ENCODE measurements at places on chromosomes 7 and 10.

- DNase-seq, result no peak
Measured at GRCh38 chr7:81333536-81333935, 414.7 kb upstream of the SEMA3C start.

DNA sequence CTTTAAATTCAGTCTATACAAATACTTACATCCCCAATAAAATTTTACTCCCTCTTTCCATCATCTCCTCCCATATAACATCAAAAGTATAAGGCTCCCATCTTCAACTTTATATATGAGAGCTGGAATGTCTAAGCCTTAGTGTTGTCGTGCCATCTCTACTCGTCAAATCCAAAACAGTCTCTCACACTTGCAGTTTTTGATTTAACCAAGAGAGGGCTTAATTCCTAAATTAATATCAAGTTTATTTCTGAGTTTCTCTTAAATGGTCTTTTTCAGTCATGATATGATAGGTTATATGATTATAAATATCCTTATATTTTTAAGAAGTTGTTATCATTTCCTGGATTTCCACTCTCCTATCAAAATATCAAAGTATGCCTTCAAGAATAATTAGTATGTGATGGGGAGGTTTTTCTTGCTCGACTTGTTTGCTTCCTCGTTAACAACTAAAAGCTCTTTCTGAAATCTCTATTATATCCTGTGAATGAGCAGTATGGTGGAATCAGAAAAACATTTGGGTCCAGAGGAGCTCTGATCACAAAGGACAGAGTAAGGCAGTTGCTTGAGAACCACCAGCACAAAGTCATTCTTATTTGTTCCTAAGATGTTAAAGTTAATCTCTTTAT, 12.5 kb upstream of the LIPK start:
- DNase-seq, result no peak

- DNase-seq, result no peak
Measured at GRCh38 chr10:53111529-53111928, 338.9 kb upstream of the MBL2 start.

GRCh38 chr7:50285269-50285668, 19.2 kb upstream of the IKZF1 start:
- no peak for DNase-seq

GRCh38 chr7:44216019-44216418, 15.2 kb downstream of the YKT6 start:
- no peak for DNase-seq

- no peak for DNase-seq
Measured at GRCh38 chr10:63539377-63539776, 18.2 kb downstream of the REEP3 start.

DNA sequence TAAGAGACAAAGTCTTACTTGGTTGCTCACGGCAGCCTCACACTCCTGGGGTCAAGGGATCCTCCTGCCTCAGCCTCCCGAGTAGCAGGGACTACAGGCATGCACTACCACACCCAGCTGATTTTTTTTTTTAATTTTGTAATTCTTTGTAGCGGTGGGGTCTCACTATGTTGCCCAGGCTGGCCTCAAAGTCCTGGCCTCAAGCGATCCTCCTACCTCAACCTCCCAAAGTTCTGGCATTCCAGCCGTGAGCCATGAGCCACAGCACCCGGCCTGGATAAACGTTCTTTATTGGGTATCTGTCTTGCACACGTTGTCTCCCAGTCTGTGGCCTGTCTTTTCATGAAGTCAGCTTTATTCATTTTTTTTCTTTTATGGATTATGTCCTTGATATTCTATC, 636.1 kb upstream of the FOXK1 start:
- DNase-seq, result no peak

DNA sequence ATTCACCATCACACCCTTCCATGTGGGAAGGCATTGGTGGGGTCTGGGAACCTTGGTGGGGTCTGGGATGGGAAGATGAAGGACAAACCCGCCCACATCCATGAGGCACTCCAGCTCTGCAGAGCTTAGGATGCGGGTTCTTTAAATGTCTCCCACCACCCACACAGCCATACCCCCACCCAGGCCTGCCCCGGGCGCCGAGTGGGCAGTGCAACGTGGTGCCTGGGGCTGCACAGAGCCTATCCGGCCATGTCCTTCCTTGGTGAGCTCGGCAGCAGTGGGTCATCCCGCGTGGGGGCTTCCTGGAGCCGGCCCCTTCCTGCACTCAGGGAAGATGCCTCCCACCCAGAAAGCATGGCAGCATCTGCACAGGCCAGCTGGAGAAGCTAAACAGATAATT, 163.5 kb upstream of the TCERG1L start:
- DNase-seq, result no peak

DNA sequence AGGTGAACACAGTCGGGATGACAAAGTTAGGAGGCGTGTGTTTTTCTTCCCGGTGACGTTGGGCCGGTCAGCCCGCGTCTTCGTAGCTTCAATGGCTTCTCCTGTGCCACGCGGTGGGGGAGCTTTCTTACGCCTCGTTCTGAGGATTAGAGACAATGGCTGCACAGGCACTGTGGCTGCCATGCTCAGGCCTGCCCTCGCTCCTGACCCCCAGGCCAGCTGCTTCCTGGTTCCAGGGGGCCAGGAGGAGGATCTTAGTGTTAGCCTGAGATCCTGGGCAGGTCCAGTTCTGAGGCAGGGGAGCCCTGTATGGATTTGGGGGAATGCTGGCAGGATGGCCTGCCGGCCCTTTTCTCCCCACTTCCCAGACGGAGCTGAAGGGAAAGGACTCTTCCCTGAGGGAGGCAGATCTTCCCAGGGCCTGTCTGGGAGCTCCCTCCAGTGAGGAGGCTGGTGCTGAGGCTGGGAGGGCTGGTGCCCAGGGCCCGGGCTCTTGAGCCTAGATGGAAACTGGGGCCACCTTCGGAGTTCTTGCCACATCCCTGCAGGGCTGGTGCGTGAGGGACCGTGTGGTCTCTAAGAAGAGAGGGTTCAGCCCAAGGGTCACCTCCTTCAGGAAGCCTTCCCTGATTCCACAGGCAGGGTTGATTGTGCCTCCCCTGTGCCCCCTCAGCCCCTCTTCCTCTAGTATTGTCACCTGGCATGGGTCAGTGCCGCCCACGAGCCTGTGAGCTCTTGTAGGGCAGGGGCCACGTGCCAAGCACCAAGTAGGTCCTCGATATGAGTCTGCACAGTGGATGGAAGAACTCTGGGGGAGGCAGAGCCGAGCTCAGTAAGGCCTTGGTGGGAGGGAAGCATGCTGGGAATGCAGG, 101.4 kb downstream of the GRK5 start:
- DNase-seq, result no peak

DNA sequence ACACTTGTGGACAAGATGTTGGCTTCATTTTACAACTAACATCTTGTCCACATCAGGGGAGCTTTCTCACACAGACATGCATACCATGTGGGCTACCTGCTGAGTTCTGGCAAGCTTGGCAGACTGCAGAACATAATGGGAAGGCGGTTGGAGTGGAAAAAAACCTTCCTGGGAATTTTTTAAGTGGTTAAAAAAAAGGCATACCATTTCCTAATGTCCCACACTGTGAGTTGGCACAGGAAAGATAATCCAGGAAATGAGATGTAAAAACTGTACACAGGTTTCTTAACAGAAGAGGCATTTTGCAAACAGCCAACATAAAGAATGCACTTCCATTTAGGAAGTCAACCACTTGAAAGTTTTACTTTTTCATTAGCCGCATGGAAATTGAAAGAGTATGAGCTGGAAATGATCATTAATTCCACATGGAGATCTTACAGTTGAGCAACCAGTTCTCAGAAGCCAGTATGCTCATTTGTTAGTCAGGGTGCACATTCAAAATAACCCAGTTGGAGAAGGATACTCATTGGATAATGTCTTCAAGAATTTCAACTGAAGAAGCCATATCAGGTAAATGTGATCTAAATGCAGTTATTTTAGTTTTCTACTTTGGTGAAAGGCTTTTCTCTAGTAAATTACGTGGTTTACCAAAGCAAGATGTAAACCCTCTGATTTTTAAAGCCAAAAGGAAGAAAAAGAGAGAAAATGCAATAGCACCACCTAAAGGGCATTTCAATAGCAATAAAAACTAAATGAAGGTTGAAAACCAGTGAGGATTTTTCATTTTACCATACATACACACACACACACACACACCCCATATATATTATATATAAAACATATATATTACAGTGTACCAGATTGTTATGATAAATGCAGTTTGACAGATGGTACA, 194.0 kb downstream of the TAX1BP1 start:
- DNase-seq, result no peak

GRCh38 chr10:81479316-81479715, 395.7 kb upstream of the NRG3 start:
- DNase-seq, result no peak

- no peak for DNase-seq
Measured at GRCh38 chr10:125130916-125131315, 29.4 kb downstream of the CTBP2 start.

DNA sequence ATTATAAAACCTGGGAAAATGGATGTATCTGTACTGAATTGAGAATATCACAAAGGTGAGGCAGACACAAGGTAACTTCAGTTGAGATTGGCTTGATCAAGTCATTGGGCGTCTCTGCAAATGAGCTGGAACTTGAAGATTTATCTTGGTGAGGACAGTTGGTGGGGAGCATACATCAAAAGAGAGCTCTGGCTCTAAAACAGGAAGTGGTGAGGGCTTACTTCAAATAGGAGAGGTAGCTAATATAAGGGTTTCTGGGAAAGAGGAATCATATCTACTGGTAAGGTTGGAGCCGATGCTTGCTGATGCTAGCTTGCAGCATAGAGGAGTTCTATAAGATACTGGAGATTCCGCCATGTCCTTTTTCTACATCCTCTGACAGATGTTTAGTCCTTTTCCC, 39.9 kb upstream of the FGL2 start:
- no peak for DNase-seq

GRCh38 chr7:77975672-77976480, 177.3 kb downstream of the PHTF2 start:
- DNase-seq, result no peak

DNA sequence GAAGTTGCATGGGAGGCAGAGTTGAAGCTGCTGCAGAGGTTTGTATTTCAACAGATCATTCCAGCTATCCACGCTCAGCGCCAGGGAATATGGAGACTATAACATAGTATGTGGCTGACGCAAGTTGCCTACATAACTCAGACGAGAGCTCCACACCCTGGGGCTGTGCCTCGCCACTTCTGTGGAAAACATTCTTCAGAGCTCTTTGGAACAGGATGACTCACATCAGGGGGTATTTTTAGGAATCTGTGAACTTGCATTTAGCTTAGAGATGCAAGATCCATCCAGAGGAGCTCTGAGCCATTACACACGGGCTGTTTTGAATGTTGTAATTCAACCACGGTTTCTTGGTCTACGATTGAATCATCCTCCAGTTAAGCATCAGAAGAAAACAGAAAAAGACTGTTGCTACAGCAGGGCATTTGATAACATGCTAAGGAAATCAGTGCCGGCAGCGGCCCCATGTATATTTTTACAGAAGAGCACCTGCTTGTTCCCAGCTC, 481.5 kb upstream of the AKR1E2 start:
- DNase-seq, result peak; percentile 32

DNA sequence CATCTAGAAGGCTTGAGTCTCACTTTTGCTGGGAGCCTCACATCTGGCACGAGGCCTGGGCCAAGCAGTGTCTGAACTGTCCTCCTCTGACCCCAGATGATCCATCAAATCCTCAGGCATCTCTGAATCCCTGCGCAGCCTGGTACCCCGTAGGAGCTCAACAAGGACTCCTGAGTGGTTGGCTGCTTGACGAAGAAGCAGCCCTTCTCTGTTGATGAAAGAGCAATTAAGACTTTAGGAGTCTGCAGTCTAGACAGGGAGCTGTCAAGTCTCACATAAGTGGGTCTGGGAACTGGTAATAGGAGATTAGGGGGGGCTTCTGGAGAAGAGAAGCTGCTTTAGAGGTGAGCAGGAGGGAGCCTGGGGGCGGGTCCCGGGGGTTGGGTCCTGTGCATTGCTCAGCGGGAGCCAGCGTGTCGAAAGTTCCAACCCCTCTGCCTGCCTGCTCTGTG, 326.0 kb downstream of the RPS24 start:
- DNase-seq, result no peak

Measured in CD4-positive, alpha-beta T cell treated with Interleukin-4 for 1 hour (primary cell).